ENCODE measurements at places on chromosomes 5 and 9.

DNA sequence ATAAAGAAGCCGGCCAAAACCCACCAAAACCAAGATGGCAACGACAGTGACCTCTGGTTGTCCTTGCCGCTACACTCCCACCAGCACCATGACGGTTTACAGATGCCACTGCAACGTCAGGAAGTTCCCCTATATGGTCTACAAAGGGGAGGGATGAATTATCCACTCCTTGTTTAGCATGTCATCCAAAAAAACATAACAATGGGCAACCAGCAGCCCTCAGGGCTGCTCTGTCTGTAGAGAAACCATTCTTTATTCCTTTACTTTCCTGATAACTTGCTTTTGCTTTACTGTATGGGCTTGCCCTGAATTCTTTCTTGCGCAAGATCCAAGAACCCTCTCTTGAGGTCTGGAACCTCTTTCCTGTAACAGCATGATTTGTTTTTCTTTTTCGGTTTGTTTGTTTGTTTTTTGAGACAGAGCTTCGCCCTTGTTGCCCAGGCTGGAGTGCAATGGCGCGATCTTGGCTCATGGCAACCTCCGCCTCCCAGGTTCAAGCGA is 2.0 kb upstream of the UAP1L1 start:
- no peak for DNase-seq

GRCh38 chr9:133726401-133727276 is 11.5 kb downstream of the SARDH start:
- DNase-seq: peak; percentile 65

DNA sequence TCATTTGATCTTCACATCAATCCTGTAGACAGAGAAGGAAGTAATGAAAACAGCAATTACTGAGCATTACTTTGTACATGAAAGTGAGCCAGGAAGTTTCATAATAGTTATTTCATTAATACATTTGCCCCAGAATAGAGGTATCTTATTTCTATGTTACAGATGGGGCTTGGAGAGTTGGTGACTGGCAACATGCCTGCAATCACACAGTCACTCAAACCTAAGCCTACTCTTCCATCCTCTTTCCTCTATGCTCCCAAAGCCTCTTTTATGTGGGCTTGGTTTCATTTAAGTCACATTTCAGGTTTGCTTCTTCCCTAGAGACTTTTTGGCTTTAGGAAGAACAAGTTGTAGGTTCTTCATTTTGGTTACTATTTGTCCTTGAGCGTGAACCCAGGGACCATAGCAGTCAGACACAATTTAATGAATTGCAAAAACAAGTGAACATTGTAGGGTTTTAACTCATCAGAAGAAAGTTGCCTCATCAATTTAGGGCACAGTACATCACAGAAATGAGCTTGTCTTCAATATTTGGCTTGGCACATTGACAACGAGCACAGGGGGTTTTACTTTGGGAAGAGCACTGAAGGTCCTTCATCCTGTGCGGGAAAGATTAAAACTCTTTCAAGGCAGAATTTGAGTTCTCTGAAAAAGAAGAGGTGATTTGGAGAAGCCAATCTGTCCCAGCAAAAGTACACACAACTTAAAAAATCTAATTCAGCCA is 381.1 kb downstream of the TMEM38B start:
- no peak for DNase-seq

DNA sequence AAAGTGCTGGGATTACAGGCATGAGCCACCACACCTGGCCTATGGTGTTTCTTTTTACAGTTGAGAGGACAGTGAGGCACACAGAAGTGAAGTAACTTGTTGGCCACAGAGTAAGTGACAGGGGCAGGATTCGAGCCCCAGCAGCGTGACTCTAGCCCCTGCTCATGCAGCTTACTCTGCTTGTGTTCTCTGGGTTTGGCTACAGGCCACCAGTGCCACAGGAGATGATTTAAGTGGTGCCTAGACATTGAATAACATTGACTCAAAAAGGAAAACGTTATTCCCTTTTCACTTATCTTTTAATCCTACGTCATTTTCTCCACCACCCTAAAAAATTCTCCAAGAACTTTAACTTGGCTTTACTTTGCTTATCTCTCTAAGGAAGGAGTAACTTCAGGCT is 61.4 kb downstream of the SNX24 start:
- DNase-seq: no peak

- DNase-seq: peak; percentile 59
Observed at GRCh38 chr9:94554439-94555331, at the start of gene PCAT7. Gene PCAT7 (plus strand): TSS chr9:94555083.

- no peak for DNase-seq
Observed at GRCh38 chr9:73357607-73358006, 205.9 kb downstream of the ANXA1 start.

DNA sequence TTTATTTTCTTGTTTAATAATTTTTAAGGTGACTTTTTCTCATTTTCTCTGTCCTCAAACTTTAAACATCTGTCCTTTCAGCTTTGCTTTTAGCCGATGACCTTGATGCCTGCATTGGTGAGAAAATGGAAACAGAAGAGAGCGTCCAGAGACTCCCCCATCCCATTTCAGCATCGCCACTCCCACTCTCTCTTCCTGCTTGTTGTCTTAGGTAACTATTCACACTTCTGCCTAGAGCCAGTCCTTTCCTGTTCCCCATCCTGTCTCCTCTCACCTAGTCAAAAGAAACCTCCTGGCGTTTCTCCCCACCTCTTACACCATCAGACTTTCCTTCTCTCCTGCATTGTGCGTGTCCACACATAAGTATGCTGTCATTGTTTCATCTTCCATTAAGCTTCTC is 124.6 kb downstream of the MAST4 start:
- DNase-seq: no peak

- no peak for DNase-seq
Observed at GRCh38 chr5:176501333-176501732, 35.9 kb downstream of the RNF44 start.

GRCh38 chr9:126049896-126050604 is 276.6 kb upstream of the MVB12B start:
- no peak for DNase-seq

GRCh38 chr9:69809304-69809863 is 11.2 kb upstream of the CFAP95 start:
- no peak for DNase-seq

DNA sequence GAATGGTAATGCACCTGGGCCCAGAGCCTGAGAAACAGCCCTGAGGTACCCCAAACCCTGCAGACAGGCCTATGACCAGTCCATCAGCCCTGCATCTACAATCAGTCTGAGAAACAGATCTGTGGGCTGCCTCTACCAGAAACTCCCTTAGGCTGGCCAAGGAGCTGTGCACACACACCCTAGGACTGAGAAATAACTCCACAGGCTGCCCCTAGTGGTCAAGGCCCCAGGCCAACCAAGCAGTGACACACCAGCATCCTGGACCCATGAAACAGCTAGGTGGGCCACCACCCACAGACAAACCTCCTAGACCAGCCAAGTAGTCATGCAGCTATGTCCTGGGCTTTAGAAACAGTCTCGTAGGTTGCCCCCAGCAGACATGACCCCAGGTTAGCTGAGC is 253.6 kb upstream of the VLDLR start:
- no peak for DNase-seq

GRCh38 chr5:147309621-147310020 is 74.8 kb downstream of the STK32A start:
- DNase-seq: no peak

- DNase-seq: no peak
Observed at GRCh38 chr5:116702776-116703175, 128.2 kb upstream of the SEMA6A start.

GRCh38 chr9:19127871-19128500 is 694 bp upstream of the PLIN2 start:
- no peak for DNase-seq

DNA sequence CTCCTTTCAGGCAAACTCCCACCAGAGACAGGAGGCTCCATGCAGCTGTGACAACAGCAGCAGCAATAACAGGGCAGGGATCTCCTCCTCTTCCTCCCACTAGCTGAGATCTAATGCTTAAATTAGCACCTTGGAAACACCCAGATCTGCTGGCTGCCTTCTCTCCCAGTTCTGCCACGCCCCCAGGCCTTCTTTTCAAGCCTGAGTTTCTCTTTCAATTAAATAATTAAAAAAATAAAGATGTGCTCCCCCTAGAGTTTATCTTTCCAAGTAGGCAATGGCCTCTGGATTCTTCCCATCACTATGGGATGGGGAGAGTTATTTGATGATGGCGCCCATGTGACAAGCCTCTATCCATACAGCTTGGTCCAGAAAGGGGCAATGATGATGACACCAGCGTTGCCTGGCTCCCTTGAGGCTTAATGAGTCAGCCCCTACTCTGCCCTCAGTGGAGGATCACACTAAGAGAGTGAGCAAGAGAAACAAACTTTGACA is 3.8 kb downstream of the FAM219A start:
- no peak for DNase-seq

GRCh38 chr9:89218040-89218928 is 39.7 kb upstream of the SHC3 start:
- no peak for DNase-seq

- DNase-seq: no peak
Observed at GRCh38 chr5:145502906-145503305, 332.2 kb downstream of the PRELID2 start.

DNA sequence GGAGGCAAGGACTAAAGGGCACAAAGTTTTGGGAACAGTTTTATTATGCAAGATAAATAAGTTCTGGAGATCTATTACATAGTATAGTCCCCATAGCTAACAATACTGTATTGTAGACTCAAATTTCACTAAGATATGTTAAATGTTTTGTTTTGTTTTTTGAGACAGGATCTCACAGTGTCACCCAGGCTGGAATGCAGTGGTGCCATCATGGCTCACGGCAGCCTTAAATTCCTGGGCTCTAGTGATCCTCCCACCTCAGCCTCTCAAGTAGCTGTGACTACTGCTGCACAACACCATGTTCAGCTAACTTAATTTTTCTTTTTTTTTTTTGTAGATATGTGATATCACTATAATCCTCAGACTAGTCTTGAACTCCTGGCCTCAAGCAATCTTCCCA is 109.6 kb downstream of the TRIM32 start:
- DNase-seq: no peak

GRCh38 chr9:91433180-91433579 is 9.5 kb upstream of the NFIL3 start:
- DNase-seq: no peak

GRCh38 chr5:66164044-66164790 is 20.1 kb downstream of the SREK1 start:
- no peak for DNase-seq

DNA sequence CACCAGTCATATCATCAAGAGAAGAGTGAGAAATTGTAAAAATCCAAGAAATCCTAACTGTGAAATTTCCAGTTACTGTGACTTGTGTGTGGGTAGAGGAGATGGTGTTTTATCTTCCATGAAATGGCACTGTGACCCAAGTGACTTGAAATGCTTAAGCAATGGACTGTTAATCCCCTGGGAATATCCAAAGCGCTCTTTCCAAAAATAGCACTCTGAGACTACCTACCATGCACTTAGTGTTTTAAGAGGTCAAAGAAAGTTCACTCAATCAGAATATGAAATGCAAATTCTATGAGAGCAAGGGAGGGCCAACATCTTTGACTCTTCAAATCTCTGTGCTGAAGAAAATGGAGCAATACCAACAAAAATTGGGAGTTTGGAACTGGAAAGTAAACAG is 244.0 kb downstream of the GABRB2 start:
- DNase-seq: no peak

DNA sequence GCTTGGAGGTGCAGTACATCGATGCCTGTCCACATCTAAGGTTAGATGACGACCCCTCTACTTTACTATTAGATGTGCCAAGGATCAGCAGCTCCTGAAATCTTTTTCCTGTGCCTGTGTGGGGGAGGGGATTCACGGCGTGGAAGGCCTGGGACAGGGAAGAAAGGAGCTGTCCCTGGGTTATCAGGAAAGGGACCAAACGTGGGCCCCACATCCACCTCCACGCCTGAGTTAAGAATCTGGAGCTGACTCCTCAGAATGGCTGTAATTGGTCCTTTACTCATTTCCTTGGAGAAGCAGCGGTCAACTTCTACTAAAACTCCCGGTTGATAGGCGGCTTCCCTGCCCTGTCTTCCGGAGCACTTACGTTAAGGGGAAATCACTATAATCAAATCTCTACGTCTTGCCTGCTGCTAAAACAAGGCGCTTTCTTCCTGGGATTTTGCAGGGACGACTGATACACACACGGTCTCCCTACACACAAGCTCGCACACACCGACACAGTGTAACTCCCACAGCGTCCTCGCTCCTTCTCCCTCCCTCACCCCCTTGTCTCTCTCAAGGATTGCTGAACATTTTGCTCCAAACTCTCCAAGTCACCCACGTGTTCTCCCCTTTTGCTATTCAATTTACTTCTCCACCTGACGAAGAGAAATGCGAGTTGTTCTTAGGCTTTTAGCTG is 1.4 kb downstream of the PDE4D start:
- no peak for DNase-seq

- no peak for DNase-seq
Observed at GRCh38 chr9:93437996-93438395, 13.5 kb upstream of the FAM120A start.

DNA sequence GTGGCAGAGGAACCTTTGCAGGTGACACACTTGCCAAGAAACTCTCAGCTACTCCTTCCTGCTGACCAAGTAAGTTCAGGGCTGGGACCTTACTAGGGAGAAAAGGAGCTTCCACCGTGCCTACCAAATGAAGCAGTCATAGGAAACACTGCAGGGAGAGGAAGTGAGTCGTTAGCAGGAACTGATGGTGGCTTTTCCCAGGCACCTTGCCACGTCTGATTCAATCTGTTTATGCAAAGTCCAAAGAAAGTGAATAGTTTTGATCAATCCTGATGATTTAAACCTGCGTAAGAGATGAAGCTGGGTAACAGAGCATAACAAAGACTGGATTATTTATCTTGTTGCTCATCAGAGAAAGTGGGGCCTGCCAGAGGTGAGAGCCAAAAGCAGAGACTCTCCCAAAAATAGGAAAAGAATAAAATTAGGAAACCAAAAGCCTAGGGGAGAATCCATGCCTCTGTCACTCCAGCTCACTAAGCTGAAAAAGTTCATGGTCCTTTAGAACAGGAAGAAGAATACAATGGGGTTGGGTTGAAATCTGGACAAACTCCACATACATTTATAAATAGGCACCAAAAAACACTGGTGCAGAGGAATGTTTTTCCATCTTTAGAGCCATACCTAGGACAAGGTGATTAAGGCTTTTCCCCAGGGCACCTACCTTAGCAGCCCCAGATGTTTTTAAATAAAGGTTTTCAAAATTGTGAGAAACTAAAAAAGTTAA is 9.3 kb upstream of the PFDN1 start:
- no peak for DNase-seq

GRCh38 chr5:14407746-14408175 is 173.8 kb upstream of the OTULINL start:
- no peak for DNase-seq

GRCh38 chr9:99445371-99445891 is 223.3 kb downstream of the SEC61B start:
- no peak for DNase-seq

DNA sequence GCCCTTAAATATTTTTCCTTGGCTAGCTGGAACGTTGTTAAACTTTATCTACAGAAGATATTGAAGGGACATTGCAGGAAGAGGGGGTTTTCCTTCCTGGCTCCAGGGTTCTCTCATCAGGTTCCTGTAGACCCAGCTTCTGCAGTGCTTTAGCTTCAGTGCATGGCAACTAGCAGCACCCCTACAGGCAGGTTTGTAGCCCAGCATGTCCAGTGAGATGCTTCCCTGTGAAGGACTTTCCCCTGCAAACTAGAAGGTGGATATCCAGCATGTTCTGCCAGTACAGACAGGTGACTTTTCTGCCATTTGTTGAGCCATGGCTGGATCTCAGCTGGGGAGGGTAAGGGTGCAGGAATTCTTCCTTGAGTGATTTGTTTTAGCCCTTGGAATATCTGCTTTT is 10.4 kb downstream of the CCL28 start:
- DNase-seq: no peak
